ENCODE measurements at places on chromosomes 3 and 15.
A peak's percentile ranks its signal among the peaks of the same experiment; 100 is the strongest.

DNA sequence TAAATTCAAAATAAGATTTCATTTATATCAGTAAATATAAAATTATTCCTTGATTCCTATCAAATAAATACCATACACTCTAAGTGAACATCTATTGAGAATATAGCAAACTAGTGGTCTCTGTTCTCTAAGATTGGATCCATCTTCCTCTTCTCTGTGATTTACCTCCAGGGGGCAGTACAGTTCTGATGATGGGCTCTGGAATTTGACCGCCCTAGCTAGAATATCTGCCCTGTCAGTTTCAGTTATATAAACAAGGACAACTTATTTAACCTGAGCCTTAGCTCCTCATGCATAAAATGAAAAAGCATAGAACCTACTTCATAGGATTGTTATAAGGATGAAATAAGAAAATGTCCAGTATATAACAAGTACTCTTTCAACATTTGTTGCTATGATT is 171.1 kb upstream of the CCDC54 start:
- peak; percentile 80 for DNase-seq

GRCh38 chr3:41974223-41974622 is 12.3 kb upstream of the ULK4 start:
- DNase-seq = peak; percentile 17

GRCh38 chr3:194245975-194246561 is 105.1 kb downstream of the CPN2 start:
- no peak for DNase-seq

DNA sequence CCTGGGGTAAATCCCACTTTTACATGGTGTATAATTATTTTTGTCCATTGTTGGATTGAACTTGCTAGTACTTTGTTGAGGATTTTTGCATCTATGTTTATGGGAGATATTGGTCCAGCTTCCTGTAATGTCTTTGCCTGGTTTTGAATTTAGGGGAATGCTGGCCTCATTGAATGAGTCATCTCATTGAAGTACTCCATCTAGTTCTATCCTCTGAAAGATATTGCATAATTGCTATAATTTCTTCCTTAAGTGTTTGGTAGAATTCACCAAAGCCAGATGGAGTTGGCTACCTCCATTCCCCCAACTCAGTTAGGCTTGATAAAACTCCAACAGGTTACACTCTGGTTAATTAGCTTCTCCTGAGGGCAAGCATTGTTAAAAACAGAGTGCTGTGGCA is 237.4 kb upstream of the TGFBR2 start:
- peak; percentile 88 for DNase-seq

- DNase-seq = peak; percentile 19
Observed at GRCh38 chr15:69758291-69758771, 305.7 kb downstream of the RPLP1 start.

DNA sequence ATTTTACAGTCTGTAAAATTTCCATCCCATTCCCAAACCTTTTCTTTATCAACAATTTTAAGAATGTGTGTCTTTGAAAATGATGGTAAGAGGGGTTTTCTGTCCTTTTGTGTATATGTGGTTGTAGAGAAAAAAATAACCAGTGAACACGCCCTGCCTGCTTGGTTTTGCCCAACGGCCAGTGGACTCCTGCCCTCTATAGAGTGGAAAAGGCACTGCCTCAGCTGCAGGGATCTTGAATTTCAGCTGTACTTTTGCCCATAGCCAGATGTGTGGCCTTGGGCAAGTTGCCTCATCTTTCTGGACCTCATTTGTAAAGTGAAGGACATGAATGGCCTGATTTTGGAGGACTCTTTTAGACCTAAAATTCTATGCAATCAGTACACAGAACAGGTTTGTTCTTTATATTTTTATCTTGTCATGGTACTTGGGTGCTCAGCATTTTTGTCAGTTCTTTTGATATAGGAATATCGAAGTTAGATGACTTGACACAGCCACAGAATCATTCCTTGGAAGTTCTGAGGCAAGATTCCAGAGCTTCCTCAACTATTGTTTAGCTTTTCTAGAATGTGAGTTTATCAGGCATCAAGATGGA is 81.0 kb downstream of the CLDN11 start:
- DNase-seq = peak; percentile 85

DNA sequence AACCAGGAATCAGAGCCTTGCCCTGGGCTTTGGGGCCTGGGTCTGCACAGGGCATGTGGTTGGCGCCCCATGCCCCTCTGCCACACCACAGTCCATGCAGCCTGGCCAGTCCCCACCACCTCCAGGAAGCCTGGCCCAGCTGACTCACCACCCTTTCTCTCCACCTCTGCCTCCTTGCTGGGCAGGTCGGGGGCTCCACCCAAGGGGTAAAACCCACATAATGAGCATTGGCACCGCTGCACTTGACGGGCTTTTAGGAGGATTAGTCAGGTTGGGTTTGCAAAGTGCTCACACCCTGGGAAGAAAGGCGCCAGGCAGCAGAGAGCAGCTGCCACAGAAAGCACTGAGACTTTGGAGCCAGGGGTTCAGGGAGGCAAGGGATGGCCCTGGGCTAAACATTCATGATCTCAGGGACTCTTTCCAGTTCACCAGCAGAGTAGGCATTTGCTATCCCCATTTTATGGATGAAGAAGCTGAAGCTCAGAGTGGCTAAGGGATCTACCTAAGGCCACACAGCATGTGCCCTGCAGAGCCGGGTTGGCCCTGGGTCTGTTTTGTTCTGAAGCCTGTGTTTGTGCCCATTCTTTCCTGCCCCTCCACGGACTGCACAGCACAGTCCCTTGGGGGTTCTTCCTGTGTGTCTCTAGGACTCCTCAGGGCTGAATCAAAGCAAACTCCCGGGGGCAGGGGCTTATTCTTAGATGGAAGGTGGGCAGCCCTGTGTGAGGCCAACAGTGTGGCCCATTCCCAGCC is 113.4 kb downstream of the ETFA start:
- no peak for DNase-seq

DNA sequence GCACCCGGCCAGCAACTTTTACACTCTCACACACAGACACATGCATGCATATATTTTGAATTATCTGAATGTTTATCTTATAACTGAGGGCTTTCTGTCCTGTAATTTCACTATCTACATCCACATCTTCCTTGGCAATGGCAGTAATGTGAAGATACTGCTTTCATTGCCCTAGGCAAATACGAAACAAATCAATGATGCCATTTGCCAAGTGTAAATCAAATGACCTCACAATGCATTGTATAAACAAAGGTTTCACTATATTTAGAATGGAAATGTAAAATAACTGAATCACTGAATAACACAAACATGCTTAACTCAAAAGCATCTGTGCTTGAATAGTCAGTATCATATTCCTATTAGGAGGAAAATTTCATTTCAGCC is 455.6 kb downstream of the TBL1XR1 start:
- no peak for DNase-seq

GRCh38 chr15:63501256-63502089 is 2.9 kb upstream of the USP3 start:
- peak; percentile 99 for DNase-seq

GRCh38 chr15:28936081-28936480 is 50.3 kb downstream of the APBA2 start:
- no peak for DNase-seq

- DNase-seq = no peak
Observed at GRCh38 chr15:57122080-57122840, 203.8 kb downstream of the TCF12 start.

- no peak for DNase-seq
Observed at GRCh38 chr3:182527745-182528144, 265.6 kb upstream of the ATP11B start.

- DNase-seq = no peak
Observed at GRCh38 chr15:48614051-48614450, 31.5 kb downstream of the FBN1 start.

DNA sequence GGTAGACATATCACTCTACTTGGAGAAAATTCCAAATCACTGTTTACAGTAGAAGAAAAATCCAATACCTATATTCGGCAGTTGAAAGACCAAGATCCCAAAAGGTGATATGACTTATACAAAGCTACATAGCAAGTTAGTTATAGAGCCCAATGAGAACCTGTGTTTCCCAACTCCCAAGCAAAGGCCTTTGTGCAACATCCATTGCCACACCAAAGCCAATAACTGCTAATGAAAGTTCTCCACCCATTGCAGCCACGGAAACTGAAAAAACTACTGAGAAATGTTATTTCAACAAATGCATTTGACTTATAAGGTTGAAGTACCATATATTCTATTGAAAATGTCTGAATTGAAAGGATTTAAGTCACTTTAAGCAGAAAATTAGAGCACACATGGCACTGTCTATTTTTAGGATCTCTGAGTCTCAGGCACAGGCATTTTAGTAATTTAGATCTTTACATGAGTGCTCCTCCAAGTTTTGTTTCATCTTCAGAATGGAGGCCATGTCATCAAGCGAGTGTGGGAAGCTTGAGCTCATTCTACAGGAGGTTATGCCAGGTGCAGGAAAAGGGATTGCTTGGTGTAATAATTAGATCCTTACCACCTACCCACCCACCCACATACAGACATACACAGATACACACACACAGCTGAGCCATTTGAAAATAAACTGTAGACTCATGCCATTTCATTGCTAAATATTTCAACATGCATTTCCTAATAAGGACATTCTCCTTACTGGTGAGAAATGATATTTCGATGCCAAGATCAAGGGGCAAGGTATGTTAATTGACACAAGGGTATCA is 19.7 kb upstream of the ANO10 start:
- DNase-seq = peak; percentile 34

- peak; percentile 57 for DNase-seq
Observed at GRCh38 chr15:50229336-50229735, 36.2 kb downstream of the HDC start.

DNA sequence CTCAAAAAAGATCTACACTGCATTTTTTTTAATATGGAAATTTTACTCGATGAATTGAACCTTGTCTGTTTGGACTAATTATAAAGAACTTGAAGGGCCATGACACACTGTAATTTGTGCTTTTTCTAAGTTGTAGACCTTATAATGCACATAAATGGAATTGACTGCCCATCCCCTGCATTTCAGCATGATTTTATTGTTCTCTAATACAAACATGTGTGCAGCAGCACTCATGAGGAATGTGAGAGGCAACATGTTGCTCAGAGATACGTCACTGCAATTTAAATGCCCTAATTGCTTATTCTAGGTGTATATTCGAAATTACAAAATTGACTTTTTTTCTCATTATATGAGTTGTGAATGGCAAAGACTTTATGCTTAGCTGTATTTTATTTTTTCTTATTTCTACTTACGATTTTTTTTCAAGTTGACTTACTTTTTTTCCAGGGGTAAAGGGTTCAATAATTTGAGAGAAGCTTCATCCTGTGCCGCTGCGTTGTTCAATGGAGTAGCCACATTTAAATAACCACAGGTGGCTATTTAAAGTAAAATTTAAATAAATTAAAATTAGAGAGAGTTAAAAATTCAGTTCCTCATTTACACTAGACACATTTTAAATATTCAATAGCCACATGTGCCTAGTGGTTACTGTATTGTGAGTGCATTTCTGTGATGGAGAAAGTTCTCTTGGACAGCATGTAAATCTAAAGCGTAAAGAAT is 1346.4 kb downstream of the ROBO1 start:
- no peak for DNase-seq

GRCh38 chr15:85514413-85514812 is 134.0 kb downstream of the AKAP13 start:
- DNase-seq = no peak

DNA sequence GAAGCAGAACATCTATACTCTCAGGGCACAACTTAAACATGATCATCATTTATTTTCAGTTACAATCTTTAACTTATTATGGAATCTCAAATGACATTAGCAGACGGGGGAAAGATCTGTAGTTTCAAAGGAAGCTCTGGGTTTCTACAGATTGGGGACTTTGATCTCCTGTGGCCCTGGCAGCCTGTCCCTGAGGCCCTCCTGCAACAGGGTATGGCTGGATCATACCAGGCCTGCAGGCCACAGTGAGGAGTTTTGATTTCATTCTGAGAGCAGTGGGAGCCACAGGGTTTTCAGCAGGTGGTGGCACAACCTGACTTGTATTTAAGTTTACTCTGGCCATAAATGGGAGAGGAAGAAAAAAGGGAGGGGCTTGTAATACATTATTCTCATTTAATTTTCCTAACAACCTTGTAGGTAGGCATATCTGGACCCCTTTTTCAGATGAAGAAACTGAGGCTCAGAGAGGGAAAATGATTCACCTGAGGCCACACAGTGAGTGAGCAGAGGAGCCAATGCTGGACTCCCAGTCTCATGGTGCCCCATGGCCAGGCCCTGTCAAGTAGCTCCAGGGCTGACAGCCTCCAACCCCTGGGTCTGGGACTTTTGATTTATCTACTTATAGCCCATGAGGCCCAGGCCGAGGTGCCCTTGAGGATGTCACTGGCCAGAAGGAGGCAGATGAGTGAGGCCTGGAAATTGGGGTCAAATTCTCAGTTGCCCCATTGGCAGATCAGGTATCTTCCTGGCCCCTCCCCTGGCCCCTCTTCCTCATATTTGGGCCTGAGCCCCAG is 71.0 kb downstream of the ATP2B2 start:
- no peak for DNase-seq

- no peak for DNase-seq
Observed at GRCh38 chr3:42072831-42073301, 18.3 kb upstream of the TRAK1 start.

- DNase-seq = peak; percentile 64
Observed at GRCh38 chr15:62888623-62889022, 153.9 kb upstream of the TPM1 start.

- no peak for DNase-seq
Observed at GRCh38 chr3:12791430-12791829, 5.0 kb upstream of the CAND2 start.

- peak; percentile 73 for DNase-seq
Observed at GRCh38 chr3:22117751-22118346, 366.8 kb upstream of the ZNF385D start.

GRCh38 chr15:98330258-98330657 is 318.1 kb upstream of the IGF1R start:
- DNase-seq = no peak

DNA sequence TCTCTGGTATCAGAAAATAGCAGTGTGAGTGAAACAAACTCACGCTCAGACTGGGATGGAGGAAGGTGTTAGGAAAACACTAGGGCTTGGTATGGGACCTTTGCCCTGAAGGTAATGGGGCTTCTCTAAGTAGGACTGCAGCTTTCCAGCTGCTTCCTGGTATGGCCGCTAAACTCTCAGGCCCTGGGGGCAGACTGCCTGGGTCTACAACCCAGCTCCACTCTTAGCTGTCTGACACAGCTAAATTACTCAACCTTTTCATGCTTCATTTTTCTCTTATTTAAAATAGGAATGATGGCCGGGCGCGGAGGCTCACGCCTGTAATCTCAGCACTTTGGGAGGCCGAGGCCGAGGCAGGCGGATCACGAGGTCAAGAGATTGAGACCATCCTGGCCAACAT is 5.2 kb upstream of the YEATS2 start:
- no peak for DNase-seq

DNA sequence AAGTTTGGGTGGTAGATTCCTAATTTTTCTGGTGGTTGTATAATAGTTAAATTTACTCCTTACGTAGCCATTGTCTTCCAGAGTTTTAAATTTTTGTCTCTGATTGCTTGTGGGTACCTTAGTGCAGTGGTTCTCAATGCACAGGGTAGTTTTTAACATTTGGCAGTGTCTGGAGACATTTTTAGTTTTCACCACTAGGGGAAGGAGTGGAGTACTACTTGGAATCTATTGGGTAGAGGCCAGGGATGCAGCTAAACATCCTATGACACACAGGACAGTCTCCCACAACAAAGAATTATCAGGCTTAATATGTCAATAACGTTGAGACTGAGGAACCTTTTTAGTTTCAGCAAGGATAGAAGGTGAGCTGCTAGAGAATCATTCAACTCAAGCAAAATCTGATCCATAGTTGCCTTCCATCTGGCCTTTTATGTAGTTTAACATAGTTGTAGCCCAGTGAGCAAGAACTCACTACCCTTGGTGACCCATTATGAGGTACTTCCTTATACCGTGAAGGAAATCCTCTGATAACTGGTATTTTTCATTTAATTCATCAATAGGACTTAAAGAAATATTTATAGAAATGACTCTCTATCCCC is 8.6 kb upstream of the STX19 start:
- peak; percentile 79 for DNase-seq

All from fibroblast of mammary gland (primary cell).